ENCODE measurements at places on chromosomes 1 and 21. TPM values are rescaled to one million over a fixed set of nuclear protein-coding genes. Genes with fewer than 3 reads are reported as not detected.

Gene SLC6A9
- 17.9 TPM for total RNA-seq

Gene PKP1
- total RNA-seq: 1.9 TPM

- no peak for DNase-seq
These were observed at the start of gene SERPINC1 for GRCh38 chr1:173917149-173917548. Gene SERPINC1, minus strand, starts transcription at chr1:173917327. Its CDS starts 68 bp downstream, at chr1:173917259.

- DNase-seq: peak; percentile 84
These were observed 6.7 kb upstream of the IVL start for GRCh38 chr1:152901631-152902030.

- DNase-seq: no peak
These were observed 885 bp downstream of the AHCYL1 start for GRCh38 chr1:109985247-109986053.
